ENCODE measurements at places on chromosomes 2 and 18.

DNA sequence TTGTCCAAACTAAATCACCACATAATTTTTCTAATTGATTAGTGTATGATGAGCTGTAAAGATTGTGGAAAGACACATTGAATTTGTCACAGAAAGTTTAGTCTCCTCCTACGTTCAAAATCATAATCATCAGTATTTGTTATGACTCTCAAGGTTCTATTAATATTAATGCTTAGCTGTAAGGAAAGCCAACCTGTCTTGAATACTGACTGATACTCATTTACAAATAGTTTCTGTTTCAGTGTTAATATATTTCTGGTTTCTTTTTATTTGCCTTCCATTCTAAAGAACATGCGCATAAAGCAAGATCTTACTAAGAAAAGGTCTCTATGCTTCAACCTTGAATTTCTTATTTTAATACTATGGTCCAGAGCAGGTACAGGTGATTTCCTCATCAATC is 55.1 kb downstream of the CPS1 start:
- DNase-seq, result no peak

- DNase-seq, result no peak
Measured at GRCh38 chr2:18440141-18440661, 120.3 kb downstream of the RDH14 start.

GRCh38 chr2:46615986-46616485 is 136.7 kb downstream of the TMEM247 start:
- DNase-seq, result no peak

GRCh38 chr2:96815326-96816126 is 542 bp upstream of the CNNM3 start:
- peak; percentile 64 for DNase-seq

DNA sequence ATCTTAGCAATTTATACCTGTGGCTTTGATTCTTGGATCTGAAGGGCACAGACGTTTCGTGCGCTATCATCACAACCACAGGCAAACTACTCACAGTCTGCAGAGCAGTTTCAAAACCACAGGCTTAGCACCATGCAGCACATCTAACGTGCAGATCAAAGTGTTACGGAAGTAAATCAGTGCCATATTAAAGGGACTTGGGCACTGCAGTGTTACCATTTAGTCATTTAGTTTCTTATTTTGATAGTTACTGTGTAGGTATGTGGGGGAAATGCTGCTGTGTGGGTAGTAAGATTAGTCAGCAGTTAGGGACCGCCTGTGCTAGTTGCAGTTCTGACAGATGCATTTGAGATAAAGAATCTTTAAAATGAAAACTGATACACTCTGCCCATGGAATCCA is 384.0 kb downstream of the NBAS start:
- DNase-seq, result no peak

- DNase-seq, result no peak
Measured at GRCh38 chr2:223597076-223597475, 5.1 kb downstream of the SCG2 start.

DNA sequence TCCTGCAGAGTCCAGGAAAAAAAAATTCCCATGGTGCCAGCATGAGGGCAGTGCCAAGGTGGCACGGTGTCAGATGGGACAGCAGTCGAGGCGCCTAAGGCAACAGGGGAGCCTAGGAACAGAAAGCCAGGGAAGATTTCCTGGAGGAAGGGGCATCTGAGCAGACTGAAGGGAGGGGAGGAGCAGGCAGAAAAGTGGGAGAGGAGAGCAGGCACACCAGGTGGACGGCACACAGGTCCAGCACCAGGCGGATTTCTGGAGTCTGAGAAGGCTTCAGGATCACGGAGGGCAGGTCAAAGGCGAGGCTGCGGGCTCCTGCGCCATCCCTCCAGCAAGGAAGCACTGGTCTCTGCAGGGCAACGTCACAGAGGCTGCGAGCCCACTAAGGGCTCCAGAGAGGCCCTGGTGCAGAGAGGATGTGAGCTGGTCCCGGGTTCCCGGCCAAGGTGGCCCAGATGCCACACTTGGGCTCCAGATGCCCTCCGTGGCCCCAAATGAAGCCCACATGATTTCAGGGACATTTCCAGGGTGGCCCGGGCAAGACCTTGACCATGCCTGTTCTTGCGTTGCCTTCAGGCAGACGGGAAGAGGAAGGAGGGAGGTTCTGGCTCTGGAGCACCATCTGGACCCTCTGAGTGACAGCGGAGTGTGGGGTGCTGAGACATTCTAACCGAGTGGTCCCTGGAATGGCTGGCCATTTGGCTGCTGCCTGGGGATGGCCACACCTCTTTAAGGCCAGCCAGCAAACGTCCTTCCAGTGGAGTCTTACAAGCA is 4.1 kb downstream of the HS6ST1 start:
- DNase-seq, result no peak

DNA sequence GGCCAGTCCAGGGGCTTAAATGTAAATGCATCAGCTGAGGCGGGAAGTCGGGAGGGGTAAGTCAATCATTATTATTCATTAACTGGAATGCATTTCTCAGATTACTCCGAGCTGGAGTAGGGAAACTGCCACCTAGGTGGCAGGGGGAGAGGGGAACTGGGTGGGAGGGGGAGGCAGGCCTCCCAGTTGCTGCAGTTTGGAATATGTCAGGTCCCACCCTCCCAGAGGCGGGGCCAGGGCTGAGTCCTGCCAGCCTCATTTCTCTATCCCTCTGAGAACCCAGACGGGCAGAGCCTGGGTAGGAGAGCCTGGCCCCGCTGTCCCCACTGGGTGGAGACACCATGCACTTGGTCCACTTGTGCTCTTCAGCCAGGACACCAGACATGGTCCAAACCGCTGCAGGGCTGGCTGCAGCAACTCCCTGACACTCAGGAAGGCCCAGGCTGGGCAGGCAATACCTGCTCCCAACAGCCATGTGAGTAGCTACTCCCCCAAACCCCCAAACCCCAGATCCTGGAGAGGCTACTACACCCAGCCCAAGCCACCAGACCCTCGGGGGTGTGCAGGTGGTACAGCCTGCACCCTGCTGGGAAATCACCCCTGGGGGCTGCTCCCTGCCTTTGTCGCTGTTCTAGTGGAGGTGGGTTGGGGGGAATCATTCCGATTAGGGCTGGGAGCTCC is at the start of gene GPBAR1:
TSS of gene GPBAR1 (plus strand) at position 274 of the 681 bp plus-strand sequence. CDS start 1,710 bp downstream, outside the sequence.
- DNase-seq, result no peak

All from C1 segment of cervical spinal cord (tissue), 14 donors.